Activated naive CD4-positive, alpha-beta T cell (primary cell): ENCODE measurements at places on chromosomes 2 and 18.

DNA sequence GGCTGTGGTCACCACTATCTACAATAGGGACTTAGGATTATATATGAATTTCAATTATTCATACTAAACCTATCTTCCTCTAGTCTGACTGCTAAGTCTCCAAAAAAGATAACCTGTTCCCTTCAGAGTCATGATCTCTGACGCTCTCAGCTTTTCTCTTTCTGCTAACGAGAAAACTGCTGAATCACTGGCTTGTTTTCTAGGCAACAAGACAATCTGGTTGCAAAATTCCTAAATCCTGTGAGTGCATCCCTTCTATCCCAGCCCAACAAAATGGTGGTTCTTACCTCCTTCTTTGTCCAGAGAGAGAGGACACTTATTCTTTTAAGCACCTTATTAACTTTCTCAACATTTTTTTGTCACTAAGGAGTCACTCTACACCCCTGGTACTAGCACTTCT, 312.3 kb upstream of the PKDCC start:
- no peak for DNase-seq

DNA sequence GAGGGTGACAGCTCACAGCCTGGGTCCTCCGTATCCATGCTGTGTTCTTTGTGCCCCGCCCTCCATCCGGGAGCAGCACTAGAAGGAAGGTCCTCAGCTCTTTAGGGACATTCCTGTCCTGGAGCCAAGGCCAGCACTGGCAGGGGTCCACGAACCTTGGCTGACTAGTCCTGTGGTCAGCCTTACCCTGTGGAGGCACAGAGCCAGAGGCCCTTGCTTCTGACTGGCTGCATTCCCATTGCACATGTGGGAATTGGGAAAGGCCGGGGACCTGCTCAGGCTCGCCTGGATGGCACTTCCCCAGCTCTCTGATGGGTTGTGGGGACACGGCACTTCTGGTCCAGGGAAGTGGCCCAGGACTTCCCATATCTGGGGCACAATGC, 24.9 kb upstream of the RHOB start:
- no peak for DNase-seq

- DNase-seq, result no peak
Measured at GRCh38 chr2:143680885-143681405, 551.7 kb downstream of the ARHGAP15 start.

- DNase-seq, result no peak
Measured at GRCh38 chr18:29712785-29713184, 1329.8 kb downstream of the DSC3 start.

GRCh38 chr2:158313734-158314133, 142.8 kb downstream of the CCDC148 start:
- DNase-seq, result no peak

- DNase-seq, result no peak
Measured at GRCh38 chr2:54608224-54608623, 115.2 kb upstream of the EML6 start.

DNA sequence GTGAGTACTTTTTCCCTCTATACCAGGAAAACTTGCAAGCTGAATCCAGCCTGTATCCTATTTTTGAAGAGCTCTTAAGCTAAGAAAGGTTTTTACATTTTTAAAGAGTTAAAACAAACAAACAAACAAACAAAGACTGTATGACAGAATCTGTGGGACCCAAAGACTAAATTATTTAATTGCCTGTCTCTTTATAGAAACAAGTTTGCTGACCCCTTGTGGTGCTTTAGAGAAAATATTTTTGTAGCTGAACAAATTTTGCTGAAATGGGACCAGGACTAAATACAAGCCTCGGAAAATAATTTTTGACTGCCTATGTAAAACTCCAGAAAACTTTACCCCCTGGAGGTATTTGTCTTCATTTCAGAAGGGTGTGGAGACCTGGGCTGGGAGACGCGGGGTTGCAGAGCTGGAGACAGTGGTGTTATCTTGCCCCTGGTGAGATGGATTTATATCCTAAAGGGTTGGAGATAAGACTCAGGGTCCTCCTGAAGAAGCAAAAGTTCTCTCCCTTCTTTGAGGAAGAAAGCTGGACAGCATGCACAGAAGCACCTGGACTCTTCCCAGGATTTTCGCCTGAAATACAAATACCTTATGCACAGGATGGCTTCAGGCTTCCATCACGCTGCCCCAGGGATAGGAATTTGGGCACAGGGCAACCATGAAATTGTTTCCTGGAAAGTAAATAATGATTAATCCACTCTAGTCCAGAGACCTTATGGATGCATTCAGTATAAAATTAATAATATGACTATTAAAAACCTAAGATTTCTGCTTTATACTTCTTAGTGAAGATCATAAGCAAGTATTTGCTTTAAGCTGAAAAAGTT, 54.3 kb downstream of the TMX3 start:
- no peak for DNase-seq

DNA sequence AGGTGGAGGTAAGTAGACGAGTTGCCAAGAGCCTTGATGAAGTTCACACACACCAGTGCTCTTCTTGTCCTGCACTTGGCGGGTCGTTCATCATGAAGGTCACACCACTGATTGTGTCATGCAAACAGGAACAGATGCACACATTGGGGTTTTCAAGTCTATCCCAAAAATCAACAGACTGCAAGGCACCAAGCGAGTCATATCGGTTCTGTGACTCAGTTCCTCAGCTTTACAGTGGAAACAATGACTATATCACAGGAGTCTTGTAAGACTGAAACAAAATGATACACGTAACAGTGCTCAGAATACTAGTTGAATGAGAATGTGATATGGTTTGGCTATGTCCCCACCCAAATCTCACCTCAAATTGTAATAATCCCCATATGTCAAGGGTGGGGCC, 526.9 kb upstream of the ID2 start:
- DNase-seq, result no peak

DNA sequence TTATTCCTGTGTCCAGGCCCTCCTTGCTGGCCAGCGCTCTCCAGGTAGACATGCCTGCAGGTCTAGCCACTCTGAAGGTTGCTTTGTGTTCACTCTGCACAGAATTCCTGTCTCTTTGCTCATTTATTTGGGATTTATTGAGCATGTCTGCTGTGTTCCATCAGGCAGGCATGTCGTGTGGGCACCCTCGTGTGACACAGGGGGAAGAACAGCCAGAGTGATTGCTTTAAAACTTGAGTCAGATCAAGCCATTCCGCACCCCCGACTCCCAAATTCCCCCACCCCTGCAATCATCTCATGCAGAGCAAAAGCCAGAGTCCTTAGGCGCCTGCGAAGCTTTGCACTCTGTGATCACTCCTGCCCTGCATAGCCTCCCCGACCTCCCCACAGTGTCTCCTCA, 44.7 kb upstream of the SIX2 start:
- no peak for DNase-seq

- DNase-seq, result no peak
Measured at GRCh38 chr2:190410166-190410565, 2.0 kb downstream of the MFSD6 start.

GRCh38 chr2:167592441-167592840, 655.0 kb downstream of the STK39 start:
- DNase-seq, result no peak

- DNase-seq, result no peak
Measured at GRCh38 chr18:10044054-10044453, 130.2 kb downstream of the VAPA start.

DNA sequence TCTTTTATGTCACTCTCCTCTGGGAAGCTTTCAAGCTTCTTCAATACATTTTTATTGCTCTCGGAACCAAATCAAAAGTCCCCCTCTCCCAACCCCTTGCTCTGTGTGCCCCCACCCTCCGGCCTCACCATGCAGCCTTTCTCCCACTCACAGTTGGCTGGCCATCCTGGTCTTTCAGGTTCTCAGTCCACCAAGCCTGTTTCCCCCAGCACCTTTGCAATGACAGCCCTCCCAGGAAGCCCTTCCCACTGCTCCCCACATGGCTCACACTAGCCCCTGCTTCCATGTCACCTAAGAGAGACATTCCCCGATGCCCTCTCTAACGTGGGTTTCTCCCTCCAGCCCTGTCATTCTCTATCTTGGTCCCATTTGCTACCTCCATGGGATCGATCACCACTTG, 266.6 kb downstream of the SRBD1 start:
- DNase-seq, result no peak

- no peak for DNase-seq
Measured at GRCh38 chr2:164514491-164514890, 106.8 kb downstream of the GRB14 start.

GRCh38 chr2:64448041-64448426, 5.9 kb upstream of the LGALSL start:
- DNase-seq, result no peak

- no peak for DNase-seq
Measured at GRCh38 chr2:149363958-149364357, 33.6 kb downstream of the LYPD6 start.
